NCI-H1436 (cell line): ENCODE measurements at places on chromosomes 2 and 18.

DNA sequence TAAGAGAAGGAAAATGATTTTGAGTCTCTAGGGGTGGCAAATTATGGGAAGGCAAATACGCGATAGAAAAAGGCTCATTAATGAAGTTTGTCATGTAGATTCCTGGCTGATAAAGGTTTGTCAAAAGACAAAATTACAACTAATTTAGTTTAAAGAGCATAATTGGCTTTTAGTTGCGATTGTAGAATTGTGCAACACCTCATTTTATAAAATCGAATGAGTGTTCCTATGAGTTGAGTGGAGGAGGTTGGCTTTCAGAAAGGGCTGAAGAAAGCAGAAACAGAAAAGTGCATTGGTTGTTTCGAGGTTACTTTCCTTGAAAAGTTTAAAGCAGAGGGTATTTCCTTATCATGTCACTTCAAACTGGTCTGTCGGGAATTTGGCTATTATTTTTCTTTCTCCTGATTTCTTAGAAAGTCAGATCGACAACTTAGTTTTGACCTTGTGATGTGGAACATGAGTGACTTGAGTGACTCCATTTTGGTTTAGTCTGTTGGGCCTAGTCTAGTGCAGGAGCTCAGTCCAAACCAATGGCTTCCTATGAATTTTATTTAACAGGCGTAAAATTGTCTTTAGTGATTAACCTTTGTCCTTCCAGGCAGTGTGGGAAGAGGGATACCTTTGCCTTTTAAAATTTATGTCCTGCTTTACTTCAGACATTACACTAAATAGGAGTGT is 2.2 kb upstream of the PCYOX1 start:
- peak; percentile 32 for DNase-seq

- no peak for DNase-seq
Observed at GRCh38 chr18:21134895-21135294, 23.3 kb upstream of the ROCK1 start.

DNA sequence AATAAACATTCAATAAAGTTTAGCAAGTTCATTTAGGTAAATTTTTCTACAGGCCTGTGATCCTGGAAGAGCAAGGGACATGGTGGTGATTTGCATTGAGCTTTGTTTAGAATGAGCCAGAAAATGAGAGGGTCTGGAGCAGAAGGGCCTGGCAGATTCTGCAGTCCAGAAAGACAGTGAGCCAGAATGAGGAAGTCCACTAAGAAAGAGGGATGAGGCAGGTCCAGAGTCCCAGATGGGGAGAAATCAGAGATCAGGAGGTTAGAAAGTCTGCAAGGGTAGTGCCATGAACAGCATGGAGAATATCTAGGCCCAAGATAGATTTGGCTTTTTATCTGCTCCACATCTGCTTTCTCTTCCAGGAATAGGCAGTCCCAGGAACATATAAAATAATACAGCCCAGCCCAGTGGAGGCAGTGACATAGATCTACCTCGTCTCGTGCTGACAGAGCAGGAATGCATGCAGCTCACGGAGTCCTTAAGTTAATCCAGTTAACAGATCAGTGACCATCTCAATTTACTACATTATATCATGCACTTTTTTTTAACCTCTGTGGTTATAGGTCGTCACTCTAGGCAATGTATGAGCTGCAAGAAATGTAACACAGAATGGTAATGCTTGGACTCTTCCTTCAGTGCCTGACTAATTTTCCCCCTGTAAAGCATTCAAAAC is 429.0 kb downstream of the SUCLG1 start:
- no peak for DNase-seq

GRCh38 chr2:10091182-10091888 is 11.1 kb upstream of the CYS1 start:
- DNase-seq, result no peak

GRCh38 chr18:58947136-58947732 is 82.6 kb downstream of the ZNF532 start:
- no peak for DNase-seq

DNA sequence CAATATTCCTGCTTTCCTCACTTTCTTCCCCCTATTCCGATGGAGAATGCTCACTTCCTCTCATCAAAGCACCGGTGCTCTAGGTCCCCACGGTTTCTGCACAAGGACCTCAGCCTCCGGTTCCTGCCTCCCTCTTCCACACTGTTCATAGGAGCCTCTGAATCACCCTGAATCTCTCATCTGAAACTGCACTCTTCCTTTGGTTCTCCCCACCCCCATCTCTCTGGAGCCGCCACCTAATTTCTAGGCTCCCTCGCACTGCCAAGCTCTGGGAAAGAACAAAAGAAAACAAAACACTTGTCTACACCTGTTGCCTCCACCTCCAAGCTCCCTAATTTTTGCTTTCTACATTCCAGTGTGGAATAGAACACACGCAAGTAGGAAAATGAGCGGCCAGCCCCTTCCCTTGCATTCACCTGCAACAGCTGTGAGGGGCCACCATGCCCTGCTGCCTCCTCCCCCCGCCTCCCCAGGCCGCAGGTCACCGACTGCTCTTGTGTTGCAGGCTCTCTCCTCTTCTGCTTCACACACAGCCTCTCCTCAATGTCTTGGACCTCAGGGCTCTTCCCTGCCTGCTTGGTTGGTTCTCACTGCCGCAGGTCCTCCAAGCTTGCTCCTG is 9.6 kb downstream of the FBXO15 start:
- DNase-seq, result no peak

GRCh38 chr18:56118422-56118821 is 520.0 kb downstream of the TXNL1 start:
- DNase-seq, result no peak

GRCh38 chr2:48070415-48070814 is 164.1 kb upstream of the FBXO11 start:
- DNase-seq, result no peak

GRCh38 chr2:16138811-16139662 is 198.7 kb downstream of the MYCN start:
- no peak for DNase-seq

GRCh38 chr2:67013821-67014220 is 383.3 kb upstream of the ETAA1 start:
- DNase-seq, result no peak

DNA sequence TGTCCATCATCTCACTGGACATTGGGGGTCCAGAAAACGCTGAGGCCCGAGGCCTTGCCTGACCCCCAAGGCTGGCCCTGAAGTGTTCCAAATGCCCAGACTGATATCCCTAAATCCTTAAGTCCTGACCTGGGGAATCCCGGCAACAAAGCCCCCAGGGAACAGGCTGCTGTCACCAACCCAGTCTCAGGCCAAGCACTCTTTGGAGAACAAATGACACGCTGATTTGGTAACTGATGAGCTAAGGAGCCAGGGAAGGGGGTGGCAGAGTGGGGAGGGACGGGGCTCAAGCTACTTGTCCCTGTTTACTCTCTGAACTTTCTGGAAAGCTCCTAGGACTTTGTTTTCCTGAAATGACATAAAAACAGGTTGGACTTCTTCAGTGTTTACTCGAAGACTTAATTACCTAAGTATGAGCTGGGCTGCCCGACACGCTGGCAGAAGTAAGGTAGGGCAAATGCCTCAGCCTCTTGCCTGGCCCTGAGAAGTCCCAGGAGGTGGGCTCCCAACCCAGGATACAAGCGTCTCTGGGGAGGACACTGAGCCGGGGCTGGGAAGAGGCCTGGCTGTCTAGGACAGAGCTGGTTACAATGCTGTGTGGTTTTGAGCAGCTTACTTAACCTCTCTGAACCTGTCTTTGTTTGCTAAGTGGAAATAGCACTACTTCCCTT is 105.5 kb upstream of the GLI2 start:
- DNase-seq, result no peak

- DNase-seq, result no peak
Observed at GRCh38 chr2:8622924-8623465, 58.9 kb upstream of the ID2 start.

- no peak for DNase-seq
Observed at GRCh38 chr2:215862351-215862771, 151.0 kb downstream of the MREG start.

GRCh38 chr2:132424526-132425121 is 8.0 kb downstream of the GPR39 start:
- no peak for DNase-seq

DNA sequence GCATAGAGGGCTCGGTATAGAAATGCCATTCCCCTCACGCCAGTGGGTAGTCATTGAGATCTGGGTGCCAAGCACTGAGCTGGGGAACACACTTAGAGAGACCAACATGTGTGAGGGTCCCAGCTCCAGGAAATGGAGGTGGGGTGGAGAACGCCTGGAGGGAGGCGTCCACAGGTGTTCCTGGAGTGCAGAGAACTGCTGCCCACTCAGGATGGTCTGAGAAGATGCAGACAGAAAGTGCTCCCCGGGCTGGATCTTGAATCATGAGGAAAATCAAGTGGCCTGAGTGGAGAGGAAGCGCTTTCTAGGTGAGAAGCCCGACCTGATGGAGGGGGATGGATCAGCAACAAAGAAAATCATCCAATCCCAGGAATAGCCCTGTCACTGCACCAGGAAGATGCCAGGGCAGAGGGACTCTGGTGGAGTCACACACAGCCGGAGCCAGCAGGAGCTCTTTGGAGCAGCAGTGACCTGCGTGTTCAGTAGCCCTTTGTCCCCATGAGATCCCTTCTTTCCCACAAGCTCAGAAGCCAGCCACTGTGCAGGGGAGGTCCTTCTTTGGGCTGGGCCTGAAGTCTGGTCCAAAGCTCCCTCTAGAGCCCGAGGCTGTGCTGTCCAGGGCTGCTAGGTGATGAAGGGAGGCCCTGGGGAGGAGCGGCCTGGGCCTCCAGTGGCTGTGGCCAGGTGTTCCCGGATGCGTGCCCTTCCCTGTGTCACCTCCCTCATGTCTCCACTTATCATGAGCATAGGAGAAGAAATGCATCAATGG is 112.3 kb downstream of the RNF144A start:
- DNase-seq, result no peak
